ENCODE measurements at places on chromosomes 1 and 21.

- DNase-seq = no peak
These were observed 199.4 kb downstream of the KCTD3 start for GRCh38 chr1:215766521-215766920.

DNA sequence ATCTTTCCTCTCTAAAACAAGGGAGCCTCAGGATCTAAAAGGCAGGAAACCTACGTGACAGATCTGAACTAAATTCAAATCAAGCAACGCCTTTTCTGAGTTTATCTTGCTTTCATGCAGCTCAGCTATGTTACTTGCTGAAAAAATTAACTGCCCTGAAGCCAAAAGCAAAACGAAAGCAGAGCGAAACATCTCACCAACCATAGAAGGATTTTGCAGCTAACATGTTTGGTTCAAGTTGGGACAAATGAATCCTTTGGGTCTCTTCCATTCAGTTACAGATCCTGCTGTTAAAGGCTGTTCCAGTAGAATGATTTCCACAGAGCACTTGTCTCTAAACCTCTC, 482 bp downstream of the SLC2A5 start:
- DNase-seq = peak; percentile 26

DNA sequence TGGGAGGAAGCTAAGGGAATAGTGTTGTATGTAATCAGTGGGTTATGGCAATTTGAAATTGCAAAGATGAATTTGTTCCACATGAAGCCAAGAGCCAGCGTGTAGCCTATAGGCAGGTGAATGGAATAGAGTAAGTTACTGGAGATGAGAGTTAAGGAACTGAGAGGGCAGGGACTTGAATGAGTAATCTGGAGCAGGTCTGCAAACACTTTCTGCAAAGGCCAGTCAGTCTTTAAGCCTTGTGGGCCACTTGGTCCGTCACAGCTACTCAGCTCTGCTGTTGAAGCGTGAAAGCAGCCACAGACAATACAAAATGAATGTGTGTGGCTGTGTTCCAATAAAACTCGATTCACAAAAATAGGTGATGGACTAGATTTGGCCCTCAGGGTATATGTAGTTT, 29.2 kb downstream of the SZT2 start:
- DNase-seq = no peak

DNA sequence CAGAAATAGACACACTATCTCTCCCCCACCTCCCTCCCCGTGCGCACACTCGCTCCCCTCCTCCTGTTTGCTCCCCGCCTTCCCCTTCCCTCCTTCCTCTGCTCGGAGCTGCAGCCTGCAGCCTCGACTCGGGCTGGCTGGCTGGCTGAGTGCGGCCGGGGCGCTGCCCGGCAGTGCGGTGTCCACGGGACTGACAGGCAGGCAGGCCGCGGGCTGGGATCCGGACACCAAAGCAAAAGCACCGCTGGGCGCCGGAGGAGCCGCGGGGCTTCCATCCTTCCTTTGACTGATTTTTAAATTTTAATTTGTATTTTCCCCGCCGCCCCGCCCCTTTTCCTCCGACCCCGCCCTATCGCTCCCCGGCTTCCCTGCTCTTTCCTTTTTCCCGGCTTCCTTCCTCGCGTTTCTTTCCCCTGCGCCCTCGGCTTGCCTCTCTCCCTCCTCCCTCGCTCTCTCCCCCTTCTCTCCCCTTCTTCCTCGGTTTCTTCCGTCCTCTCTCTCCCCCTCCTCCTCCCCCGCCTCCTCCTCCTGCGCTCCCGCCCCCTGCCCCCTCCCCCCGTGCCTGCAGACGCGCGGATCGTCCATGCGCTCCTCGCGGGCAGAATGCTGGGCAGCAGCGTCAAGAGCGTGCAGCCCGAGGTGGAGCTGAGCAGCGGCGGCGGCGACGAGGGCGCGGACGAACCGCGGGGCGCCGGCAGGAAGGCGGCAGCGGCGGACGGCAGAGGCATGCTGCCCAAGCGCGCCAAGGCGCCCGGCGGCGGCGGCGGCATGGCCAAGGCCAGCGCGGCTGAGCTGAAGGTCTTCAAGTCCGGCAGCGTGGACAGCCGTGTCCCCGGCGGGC, 109.4 kb downstream of the NAV1 start:
- DNase-seq = peak; percentile 86

DNA sequence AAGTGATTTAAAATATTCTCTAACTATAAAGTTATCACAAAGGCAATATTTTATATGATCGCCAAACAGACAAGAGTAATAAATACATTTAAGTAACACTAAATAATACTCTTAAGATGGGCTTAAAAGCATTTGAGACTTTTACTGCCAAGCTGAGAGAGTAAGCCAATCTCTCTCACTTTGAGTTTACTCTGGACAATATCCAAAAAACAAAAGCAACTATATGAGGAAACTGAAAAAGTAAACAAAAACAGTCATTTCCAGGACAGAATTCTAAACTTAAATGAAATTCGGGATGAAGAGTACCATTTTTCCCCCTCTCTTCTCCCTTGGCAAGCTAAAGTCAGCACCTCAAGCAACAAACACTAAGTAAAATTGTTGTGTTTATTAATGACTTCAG, 173.2 kb downstream of the COP1 start:
- DNase-seq = peak; percentile 7

DNA sequence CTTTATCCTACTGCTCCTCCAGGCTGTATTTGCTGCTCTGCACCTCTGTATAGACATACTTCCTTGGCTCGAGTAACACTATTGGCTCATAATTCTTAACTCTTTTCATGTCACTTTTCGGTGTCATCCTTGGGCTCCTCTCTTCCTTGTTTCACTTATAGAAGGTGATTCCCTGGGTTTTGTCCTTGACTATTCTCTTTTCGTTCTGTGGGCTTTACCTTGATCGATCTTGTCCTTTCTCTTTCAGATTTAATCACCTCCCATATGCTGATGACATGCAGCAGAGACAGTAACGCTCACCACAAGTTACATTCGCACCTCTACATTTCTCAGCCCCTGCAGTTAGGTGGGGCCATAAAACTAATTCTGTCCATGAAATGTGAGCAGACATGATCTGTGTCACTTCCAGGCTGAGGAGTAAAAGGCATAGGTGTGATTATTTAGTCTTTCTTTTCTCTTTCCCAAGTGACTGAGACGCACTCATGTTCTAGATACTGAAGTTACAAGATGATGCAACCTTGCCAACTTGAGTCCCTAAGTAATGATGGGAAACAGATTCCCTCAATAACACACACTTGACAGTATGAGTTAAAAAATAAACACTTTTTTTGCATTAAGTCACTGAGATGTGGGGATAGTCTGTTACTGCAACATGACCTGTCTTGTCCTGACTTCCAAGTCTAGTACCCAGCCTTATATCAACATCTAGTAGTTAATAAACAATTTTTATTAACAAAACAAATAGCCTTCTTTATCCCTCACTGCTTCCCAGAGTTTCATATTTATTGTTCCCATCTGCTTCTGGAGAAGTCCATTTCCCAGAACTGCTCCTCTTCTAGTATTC, 49.9 kb upstream of the HAO2 start:
- DNase-seq = no peak

GRCh38 chr1:6975331-6976043, 190.2 kb downstream of the CAMTA1 start:
- DNase-seq = no peak

GRCh38 chr1:245092638-245092976, 62.2 kb upstream of the KIF26B start:
- DNase-seq = no peak

- DNase-seq = no peak
These were observed 9.6 kb upstream of the BGLAP start for GRCh38 chr1:156232201-156232894.

DNA sequence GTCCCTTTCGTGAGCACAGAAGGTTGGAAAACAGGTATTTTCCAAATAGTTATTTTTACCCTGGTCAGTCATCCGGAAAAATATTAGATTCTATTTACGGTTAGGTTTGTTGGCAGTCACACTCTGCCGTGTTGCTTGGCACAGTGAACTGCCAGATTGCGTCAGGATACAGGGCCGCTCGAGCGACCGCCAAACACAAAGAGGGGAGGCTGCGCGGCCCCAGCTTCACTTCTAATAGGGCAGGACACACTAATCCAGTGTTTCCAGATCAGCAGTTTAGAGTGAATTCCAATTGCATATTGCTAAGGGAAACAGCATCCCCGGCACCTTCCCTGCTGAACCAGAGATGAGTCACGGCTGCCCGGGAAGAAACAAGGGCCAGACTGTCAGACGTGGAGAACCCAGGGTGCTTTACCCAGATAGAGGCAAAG, 22.9 kb downstream of the UMODL1 start:
- peak; percentile 90 for DNase-seq

DNA sequence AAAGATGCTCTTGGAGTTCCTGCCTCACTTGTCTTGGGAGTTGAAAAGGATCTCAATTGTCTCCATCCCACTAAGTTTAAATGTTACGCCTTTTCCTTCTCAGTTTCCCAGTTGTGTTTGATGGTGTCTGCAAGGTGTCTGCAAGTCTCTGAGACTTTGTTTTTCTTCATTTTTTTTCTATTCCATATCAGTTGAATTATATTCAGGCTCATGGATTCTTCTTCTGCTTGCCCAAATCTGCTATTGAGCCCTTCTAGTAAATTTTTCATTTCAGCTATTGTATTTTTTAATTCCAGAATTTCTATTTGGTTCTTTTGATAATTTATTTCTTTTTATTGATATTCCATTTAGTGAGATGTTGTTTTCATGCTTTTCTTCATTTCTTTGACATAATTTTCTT, 47.4 kb upstream of the TSHB start:
- no peak for DNase-seq

- no peak for DNase-seq
These were observed 372.6 kb downstream of the RPS6KC1 start for GRCh38 chr1:213423605-213424004.

DNA sequence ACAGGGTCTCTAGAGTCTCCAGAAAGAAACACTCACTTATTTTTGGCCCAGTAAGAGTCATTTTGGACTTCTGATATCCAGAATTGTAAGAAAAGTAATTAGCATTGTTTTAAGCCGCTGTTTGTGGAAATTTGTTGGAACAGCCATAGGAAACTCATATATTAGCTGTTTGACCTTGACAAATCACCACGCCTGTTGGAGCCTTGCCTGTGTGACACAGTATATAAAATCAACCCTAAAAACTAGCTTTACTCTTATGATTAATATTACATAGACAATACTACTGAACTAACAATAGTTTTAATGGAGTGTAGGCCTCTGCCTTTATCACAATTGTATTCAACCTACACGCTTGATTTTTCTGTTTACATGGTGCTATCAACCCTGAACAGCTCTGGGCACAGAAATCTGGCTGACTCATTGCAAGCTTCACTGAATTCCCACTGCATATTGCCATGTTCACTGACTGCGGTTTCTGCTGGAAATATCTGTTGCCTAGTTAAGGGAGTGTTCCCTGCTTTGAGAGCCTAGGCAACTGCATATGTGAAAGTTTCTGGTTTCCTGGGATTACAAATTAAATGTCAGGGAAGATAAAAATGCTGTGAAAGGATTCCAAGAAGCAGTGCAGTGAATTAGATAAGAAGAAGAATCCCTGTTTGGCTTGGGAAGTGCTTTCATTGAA, 419.5 kb upstream of the DEPDC1 start:
- DNase-seq = no peak

DNA sequence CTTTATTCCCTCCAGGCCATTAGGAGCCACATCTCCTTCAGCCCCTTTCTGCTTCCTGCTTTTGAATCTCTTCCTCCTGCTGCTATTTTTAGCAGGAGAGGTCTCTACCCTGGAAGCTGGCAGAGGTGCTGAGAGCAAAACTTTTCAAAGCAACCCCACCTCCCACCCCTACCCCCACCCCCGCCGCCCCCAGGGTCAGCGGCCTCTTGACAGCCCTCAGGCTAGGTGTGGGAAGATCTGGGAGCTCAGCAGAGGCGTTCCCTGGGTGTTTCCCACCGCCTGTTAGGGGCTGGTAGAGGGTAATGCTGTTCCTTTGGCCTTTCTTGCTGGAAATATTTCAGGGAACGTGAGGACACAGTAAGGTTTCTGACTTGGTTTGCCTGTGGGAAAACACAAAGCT, 112.5 kb upstream of the CACHD1 start:
- no peak for DNase-seq

DNA sequence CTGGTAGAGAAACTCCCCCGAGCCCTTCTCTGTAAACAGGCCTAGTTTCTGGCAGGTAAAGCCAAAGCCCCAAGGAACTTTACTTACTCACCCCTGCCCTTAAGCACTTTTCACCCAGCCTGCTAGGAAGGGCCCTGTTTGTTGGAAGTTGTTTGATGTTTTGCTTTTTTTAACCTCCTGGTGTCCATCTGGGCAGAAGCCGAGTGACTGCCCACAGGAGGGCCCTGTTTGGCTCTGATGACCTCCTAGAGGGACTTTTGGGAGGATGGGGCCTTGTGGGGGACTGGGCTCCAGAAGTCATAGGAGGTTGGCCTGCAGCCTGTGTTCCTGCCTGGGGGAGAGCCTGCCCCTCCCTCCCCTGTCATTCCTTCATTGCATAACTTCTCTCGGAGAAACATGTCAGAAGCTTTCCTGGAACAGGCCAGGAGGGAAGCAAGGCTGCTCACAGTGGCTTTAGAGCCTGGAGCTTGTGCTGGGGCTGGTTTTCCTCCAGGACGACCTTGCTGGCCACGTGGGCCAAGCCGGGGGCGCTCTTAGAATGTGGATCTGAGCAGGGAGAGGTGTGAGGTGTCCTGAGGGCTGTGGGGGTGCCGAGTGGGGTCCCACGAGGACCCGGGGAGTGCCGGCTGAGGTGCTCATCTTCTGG, 33.9 kb downstream of the COQ8A start:
- DNase-seq = peak; percentile 84

DNA sequence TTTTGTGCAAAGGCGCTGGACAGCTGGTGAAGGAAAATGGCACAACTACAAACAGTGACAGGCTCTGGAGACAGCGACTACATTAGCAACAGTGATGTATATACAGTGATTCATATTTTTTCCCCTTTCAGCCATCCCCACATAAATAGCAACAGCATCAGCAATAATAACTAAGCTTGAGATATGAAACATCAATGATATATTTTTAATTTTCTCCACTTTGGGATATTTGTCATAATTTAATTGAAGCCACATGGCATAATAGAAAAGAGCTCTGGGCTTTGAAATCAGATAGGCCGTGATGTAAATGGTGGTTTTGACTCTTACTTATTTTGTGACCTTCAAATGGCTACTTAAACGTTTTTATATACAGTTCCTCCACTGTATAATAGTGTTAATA, 764.3 kb upstream of the PRMT6 start:
- DNase-seq = no peak

DNA sequence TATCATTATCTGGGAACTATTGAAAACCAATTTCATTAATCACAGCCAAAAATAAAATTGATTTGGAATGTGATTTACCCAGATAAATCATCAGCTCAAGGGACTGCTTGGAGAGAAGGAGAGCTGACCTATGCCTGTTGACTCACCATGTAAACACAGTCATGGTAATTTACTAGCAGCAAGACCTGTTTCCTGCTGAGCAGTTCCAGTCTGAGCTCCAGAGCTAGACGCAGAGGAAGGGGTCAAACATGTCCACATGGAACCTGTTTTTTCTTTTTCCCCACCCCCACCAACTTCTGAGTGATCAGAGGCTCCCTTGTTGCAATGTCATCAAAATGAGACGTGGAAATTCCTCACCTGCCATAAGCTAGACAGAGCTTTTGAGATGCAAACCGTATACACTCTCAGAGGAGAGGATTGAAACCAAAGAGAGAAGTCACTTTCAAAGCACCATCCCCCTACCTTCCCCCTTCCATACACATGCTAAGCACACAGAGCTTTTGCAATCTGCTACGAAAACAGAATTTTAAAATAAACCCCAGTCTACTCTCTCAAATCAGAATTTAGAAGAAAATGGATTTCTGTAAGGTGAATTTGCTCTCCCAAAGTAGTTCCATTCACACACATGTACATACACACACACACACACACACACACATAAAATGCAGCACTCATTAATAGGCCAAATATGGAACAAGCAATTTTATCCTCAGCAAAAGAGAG, 55.9 kb upstream of the PTGFRN start:
- DNase-seq = peak; percentile 62

- peak; percentile 20 for DNase-seq
These were observed 445.5 kb downstream of the PTPRC start for GRCh38 chr1:199084293-199084692.
